ENCODE measurements at places on chromosomes 2 and 18.
A peak's percentile ranks its signal among the peaks of the same experiment; 100 is the strongest.

DNA sequence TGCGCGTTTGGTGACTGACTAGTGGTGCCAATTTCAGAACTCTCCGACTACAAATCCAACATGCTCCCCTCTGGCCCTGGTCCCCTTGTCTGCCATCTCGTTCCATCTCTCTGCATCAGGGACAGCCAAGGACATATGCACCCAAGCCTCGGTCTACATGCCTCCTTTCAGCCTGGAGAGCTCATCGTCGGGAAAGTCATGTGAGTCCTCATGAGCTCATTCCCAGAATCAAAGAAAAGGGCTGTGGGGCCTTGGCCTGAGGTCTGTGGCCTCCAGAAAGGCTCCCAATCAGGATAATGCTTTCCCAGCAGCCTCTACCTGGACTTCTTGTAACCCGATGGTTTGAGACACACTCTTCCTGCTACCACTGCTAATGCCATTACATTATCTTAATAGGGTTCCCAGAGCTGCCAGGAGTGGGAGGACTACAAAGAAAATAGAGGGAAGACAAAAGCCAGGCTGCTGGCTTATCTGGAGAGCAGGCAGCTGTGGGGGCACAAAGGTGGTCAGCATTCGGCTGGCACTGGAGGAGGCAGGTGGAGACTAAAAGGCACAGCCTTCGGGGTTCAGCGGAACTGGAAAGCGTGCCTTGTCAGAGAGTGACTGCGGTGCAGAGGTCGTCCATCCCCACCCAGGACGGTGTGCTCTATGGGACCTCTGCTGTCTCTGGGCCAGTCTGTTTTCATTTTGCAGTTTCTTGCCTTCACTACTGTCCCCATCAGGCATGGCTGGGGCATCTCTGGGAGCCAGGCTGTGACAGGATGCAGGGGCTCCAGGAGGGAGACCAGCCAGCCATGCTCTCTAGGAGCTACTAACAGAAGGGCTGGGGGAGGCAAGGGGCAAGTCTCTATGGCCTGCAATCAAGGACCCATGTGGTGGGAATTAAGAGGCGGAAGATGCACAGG, 104.4 kb upstream of the SMAD2 start:
- DNase-seq, result no peak

DNA sequence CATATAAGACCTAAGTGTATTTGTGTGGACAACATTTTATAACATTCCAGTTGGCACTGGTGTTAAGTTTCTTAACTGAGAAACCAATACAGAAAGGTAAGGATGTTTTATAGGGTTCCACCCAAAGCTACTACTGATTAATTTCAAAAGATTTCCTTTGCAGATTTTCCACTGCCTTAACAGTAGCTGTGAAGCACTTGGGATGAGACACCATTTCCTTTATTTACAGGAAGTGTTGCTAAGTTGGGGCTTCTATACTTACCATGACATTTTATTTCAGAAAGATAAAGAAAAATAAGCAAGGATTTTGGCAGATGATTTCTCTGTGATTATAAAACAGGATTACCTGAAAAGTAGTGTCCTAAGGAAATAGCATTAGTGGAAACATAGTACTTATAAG, 234.3 kb downstream of the CALCRL start:
- no peak for DNase-seq

GRCh38 chr18:36179562-36180355, 7.5 kb upstream of the MOCOS start:
- no peak for DNase-seq

DNA sequence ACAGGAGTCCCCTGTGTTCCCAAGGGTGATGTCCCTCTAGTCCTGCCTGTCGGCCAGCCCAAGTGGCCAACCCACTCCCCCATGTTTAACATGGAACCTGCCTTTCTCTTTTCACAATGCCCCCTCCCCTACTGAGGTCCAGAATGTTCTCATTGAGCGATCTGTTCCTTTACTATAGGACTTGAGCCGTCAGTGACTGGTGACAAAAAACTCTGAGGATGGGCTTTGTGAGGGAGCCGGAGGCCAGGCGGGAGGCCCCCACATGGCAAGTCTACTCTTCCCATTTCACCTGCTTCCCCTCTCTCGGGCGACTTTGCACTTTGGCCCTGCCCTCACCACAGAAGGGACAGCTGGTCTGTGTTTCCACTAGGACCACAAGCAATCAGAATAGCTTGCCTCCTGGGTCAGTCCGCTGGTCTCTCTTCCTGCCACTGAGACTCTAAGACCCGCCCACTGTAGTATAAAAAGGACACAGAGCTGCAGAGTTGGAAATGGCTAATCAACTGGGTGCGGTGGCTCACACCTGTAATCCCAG, 146.5 kb upstream of the RAB12 start:
- DNase-seq, result no peak

DNA sequence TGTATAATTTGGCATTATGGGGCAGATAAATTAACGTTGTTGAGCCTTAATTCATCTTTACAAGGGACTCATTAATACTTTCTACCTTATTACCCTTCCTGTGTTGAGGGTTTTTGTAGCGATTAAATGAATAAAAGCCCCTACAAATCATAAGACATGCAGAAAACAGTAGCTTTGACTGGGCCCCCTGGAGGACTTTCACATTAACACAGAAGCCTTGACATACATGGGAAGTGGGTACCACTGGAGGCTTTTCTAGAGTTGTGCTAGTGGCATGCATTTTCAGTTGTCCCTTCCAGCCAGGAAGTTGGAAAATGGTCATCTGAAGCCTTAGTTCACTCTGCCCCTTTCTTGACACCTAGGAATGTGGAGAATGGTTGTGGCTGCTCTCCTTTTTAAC, 30.2 kb downstream of the MTA3 start:
- no peak for DNase-seq

DNA sequence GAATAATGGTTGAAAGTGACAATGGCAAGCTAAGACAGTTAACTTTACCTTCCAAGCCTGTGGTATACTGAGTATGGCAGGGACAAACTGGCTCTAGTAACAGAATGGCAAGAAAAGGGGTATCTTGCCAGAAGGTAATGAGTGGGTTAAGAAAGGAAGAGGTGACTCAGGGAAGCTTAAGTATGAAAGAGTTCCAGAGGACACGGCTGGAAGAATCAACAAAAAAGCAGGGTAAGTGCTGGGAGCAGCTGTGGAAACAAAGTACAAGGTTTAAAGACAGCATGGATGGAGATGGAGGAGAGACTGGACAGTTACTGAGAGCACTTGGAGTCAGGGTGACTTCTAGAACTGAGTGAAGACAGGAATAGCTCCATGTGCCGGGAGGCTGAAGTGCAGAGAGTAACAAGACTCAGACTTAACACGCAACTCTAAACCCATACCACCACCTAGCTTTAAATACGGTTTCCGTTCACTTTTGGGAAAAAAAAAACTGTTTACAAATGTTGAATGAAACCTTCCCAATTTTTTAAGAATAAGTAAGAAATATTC, 69.0 kb downstream of the REV1 start:
- no peak for DNase-seq

- DNase-seq, result peak; percentile 71
Observed at GRCh38 chr2:216108967-216109921, at the start of gene XRCC5. XRCC5 (plus strand) TSS chr2:216109348; CDS start chr2:216109437, 89 bp downstream.

- DNase-seq, result no peak
Observed at GRCh38 chr2:133458280-133458679, 110.0 kb downstream of the NCKAP5 start.

DNA sequence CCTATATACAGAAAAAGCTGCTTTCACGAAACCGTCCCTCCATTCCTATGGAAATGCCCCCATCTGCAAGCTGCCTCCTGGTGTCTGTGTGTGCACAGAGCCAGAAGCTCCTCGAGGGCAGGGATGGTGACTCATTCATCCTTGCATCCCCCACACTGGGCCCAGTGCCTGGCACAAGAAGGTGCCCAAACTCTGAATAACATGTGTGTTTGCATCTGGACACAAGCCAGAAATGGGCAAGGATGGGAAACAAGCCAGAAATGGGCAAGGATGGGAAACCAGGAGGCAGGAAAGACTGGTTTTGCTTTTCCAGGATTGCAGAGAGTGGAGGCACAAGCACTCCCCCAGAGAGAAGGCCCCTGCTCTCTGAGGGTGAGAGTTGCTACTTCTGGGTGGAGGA, 313.9 kb downstream of the CELF4 start:
- no peak for DNase-seq

GRCh38 chr2:101759162-101759561, 61.7 kb downstream of the MAP4K4 start:
- DNase-seq, result no peak

DNA sequence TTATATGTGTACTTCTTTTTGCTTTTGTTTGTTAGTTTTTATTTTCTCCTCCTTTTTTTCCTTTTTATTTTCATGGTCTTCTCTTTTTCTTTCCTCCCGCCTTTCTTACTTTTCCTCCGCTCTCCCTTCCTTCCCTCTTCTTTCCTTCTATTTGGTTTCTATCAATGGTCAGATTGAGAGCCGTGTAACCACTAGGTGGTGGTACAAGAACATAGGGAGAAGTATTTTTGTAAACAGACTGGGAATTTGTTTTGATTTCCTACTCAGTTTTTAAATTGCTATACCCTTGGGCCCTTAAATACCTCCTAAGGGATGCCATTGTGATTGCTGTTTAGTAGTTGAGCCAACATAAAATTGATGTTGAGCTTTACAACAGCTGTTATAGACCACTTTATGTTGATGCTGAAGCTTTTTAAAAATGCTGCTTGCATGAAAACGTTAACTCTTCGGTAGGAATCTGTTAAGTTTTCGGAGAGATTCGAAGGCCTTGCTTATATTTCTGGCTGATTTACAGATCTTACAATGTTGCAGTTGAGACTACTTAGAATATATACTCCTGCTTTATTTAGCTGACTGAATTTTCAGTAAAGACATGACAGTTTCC, 124.2 kb downstream of the UBE2E3 start:
- peak; percentile 40 for DNase-seq

- DNase-seq, result no peak
Observed at GRCh38 chr2:230774348-230774951, 61.8 kb downstream of the CAB39 start.

DNA sequence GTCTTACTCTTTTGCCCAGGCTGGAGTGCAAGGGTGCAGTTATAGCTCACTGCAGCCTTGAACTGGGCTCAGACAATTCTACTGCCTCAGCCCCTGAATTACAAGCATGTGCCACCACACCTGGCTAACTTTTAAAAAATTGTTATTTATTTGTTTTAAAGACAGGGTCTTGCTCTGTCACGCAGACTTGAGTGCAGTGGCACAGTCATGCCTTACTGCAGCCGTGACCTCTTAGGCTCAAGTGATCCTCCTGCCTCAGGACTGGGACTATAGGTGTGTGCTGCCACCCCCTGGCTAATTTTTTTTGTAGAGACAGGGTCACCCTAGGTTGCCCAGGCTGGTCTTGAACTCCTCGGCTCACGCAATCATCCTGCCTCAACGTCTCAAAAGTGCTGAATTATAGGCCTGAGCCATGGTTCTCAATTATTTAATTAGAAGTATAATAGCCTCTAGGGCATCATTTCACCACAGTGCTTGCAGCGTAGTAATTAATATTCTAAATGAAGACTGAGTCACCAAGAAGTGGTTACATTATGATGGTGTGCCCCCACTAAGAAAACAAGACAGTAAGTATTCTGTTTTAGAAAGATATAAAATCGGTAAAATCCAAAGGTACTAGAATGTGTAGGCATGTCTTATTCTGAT, 69.6 kb downstream of the EML4 start:
- DNase-seq, result no peak

- DNase-seq, result no peak
Observed at GRCh38 chr2:202115479-202115971, 42.5 kb downstream of the KIAA2012 start.

DNA sequence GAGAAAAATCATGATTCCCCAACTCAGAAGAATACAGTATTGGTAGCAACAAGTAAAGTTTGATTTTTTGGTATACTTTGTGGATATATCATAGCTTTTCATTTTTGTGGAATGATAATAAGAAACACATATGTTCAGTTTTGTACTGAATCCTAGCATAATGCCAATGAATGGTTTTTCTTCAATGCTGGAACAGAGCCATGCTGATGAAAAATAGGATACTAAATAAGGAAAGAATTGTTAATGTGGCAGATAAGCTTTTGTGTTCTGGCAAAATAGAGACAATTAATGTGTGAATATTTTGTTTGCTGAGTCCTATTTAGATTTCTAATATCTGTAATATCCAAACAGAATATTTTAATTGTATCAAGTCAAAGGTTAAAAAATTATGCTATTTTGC, 21.9 kb downstream of the CD28 start:
- DNase-seq, result no peak

GRCh38 chr2:64035072-64035942, 16.1 kb upstream of the VPS54 start:
- no peak for DNase-seq

DNA sequence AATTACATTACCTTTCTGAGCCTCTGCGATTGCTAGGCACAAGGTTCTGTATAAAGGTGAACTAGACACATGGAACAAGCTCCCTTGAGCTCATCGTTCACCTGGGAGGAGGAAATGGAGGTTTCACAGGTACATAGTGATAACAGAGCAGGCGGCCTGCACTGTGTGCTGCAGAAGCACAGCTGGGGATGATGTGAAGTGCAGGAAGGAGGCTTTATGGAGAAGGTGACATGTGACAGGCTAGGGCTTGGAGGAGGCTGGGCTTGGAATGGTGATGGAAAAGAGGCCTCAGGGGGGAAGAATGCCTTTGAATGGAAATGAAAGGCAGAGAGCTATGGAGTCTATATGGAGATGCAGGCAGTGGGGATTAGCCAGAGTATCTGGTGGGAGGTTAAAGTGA, 22.9 kb downstream of the MARCHF4 start:
- no peak for DNase-seq

- DNase-seq, result no peak
Observed at GRCh38 chr2:139165601-139166000, 385.4 kb upstream of the NXPH2 start.

DNA sequence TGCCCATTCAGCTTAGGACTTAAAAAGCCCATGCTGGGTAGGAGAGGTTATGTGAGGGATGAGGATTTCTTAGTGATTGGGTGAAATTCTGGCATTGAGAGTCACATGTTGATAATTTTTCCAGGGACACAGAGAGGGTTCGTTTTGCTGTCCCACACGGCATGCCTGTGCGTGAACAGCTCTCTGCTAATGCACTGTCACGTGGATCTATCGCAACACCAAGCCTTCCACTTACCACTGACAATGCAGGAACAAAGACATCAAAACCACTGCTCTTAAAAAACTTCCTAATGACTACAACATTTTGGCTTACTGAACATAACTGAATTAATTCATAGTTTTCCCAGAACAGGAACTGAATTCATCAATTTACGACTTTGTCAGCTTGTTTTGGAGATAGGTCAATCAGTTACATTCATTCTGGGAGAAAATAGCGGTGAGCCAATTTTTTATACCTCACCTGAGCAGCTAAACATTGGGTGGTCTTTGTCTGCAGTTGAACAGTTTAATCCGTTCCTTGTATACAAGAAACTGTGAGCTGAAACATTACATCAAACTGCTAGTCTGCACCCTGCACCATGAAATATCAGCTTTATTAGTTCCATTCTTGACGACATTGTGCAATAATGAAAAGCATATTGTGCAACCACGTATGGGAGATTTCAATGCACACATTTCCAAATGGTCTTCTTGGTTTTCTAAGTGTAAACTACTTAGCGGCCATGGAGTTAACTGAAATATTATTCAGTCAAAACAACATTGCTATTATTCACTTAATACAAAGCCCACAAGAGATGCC, 127.1 kb downstream of the LPIN1 start:
- no peak for DNase-seq

Measured in NCI-H524 treated with DMSO at 0.1 percent for 48 hours (cell line).